Lower lobe of right lung (tissue), 2 donors: ENCODE measurements at places on chromosomes 1 and 21. TPM values are rescaled to one million over a fixed set of nuclear protein-coding genes. Genes with fewer than 3 reads are reported as not detected.
A peak's percentile ranks its signal among the peaks of the same experiment; 100 is the strongest.

SLAMF6 gene
- total RNA-seq, result 4.8 TPM

VWA1 gene
- total RNA-seq, result 58.7 TPM

FBXO2 gene
- 13.4 TPM for total RNA-seq

TTC39A gene
- total RNA-seq, result 34.9 TPM

CLK2 gene
- total RNA-seq, result 51.1 TPM

SEMA6C gene
- 6.4 TPM for total RNA-seq

OR2M4 gene
- total RNA-seq, result not detected

DNA sequence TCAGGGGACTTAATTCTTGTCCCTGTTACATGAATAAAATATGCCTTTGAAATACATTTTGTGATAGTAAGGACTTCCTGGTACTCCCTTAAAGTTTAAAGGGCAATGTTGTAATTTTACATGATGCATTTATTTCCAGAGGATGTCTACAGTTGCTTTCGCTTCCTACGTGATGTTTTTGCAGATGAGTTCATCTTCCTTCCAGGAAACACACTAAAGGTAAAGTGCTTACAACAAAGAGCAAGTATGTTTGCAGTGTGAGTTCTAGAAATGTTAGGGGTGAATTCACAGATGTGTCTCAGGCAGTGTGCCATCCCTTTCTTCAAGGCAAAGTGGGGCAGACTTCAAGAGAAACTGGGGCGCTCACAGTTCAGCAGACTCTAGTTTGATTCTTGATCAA lies 31.2 kb downstream of the GNPAT start:
- peak overlapping the region; percentile 22 for H3K27ac ChIP-seq
- H3K27me3 ChIP-seq, result no peaks in the 10 kb centered on the region
- H3K4me3 ChIP-seq, result no peak overlapping the region
- H3K36me3 ChIP-seq, result peaks cover 89% of the 10 kb centered on the region

DNA sequence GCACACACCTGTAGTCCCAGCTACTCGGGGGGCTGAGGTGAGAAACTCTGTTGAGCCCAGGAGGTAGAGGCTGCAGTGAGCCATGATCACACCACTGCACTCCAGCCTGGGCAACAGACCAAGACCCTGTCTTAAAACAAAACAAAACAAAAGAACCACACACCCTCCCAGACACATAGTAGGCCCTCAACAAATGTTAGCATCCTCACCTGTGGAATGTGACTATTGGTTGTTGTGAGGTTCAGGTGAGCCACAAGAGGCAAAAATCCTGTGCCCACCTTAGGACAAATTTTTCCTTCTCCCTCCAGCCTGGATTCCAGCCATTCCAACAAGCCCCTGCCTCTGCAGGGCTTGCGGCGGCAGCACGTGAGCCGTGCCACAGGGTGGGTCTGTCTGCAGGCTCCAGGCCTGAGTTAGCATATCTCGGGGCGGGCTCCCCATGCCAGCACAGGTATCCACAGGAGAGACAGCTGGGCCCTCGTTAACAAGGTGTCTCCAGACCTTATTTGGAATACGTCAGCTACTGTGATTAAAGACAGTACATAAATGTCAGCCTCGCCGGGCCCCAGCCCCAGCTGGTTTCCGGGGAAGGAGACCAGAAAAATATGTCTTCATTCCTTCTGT lies 17.4 kb downstream of the C1QB start:
- H3K4me3 ChIP-seq, result no peak overlapping the region
- no peaks in the 10 kb centered on the region for H3K4me1 ChIP-seq
- no peaks in the 10 kb centered on the region for H3K36me3 ChIP-seq
- H3K27me3 ChIP-seq, result peaks cover 32% of the 10 kb centered on the region
- no peak for DNase-seq

DNA sequence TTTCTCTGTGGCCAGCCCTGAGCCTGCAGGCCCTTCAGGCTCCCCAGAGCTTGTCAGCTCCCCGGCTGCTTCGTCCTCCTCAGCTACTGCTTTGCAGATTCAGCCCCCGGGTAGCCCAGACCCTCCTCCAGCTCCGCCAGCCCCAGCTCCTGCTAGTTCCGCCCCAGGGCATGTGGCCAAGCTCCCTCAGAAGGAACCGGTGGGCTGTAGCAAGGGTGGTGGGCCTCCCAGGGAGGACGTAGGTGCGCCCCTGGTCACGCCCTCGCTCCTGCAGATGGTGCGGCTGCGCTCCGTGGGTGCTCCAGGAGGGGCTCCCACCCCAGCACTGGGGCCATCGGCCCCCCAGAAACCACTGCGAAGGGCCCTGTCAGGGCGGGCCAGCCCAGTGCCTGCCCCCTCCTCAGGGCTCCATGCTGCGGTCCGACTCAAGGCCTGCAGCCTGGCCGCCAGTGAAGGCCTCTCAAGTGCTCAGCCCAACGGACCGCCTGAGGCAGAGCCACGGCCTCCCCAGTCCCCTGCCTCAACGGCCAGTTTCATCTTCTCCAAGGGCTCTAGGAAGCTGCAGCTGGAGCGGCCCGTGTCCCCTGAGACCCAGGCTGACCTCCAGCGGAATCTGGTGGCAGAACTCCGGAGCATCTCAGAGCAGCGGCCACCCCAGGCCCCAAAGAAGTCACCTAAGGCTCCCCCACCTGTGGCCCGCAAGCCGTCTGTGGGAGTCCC lies 45.4 kb downstream of the YARS1 start:
- H3K27me3 ChIP-seq, result no peaks in the 10 kb centered on the region
- H3K4me1 ChIP-seq, result peaks cover 48% of the 10 kb centered on the region

DNA sequence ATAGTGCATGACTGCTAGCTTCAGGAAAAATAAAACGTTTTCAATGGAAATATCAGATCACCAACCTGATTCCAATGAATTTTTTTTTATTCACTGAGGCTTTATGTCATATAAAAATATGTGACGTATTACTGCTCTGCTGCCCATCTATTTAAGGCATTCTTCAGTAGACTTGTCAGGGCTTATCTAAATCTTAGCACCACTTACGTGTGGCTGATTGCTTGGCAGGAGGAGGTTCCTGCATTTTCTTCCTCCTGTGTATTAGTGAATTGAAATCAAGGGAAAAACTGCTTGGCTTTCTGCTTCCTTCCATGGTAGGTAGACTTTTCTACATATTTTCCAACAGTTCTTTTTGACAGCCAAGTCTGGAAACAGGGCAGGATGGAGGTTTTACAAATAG lies 80.3 kb downstream of the ROR1 start:
- no peak overlapping the region for H3K4me3 ChIP-seq
- no peaks in the 10 kb centered on the region for H3K27me3 ChIP-seq
- no peaks in the 10 kb centered on the region for H3K36me3 ChIP-seq

GRCh38 chr1:66250478-66250877 lies 283.5 kb upstream of the SGIP1 start:
- no peak overlapping the region for H3K27ac ChIP-seq
- H3K4me1 ChIP-seq, result peaks cover 21% of the 10 kb centered on the region
- H3K27me3 ChIP-seq, result no peaks in the 10 kb centered on the region
- no peaks in the 10 kb centered on the region for H3K36me3 ChIP-seq
- H3K4me3 ChIP-seq, result no peak overlapping the region
- DNase-seq, result no peak

DNA sequence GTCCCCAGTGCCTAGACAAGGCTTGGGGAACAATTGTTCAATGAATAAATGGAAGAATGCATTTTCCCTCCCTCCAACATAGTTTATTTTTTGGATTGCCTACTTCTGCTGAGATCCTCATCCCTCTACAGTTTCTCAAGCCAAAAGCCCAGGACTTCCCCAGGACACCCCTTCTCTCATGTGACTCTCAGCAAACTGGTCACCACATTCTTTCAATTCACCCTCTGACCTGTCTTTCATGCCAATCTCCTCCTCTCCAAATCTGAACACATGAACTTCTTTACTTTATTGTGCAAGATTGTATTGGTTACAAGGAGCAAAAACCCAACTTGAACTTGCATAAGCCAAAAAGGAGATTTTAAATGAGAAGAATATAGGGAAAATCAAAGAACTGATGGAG lies 103.2 kb upstream of the JUN start:
- no peaks in the 10 kb centered on the region for H3K36me3 ChIP-seq
- no peaks in the 10 kb centered on the region for H3K27me3 ChIP-seq
- no peak for DNase-seq
- peaks cover 64% of the 10 kb centered on the region for H3K4me1 ChIP-seq
- H3K27ac ChIP-seq, result peak overlapping the region; percentile 59

DNA sequence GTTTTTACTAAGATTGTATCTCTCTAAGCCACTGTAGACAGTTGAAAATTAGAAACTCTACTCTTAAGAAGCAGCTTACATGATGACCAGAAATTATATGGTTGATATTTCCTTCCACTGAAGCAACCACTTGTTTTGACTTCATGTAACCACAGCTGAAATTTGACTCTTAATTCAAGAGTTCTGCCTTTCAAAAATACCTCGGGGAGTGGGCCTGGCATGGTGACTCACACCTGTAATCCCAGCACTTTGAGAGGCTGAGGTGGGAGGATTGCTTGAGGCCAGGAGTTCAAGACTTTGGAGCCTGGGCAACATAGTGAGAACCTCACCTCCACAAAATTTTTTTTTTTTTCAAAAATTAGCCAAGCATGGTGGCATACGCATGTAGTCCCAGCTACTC lies 4.3 kb downstream of the AMPD1 start:
- no peaks in the 10 kb centered on the region for H3K27me3 ChIP-seq
- no peaks in the 10 kb centered on the region for H3K4me1 ChIP-seq
- H3K4me3 ChIP-seq, result no peak overlapping the region
- no peak overlapping the region for H3K27ac ChIP-seq
- no peak for DNase-seq

GRCh38 chr1:205626216-205626615 lies 5.6 kb downstream of the ELK4 start:
- peaks cover 27% of the 10 kb centered on the region for H3K36me3 ChIP-seq
- H3K4me3 ChIP-seq, result no peak overlapping the region
- peaks cover 26% of the 10 kb centered on the region for H3K4me1 ChIP-seq
- no peak overlapping the region for H3K27ac ChIP-seq

DNA sequence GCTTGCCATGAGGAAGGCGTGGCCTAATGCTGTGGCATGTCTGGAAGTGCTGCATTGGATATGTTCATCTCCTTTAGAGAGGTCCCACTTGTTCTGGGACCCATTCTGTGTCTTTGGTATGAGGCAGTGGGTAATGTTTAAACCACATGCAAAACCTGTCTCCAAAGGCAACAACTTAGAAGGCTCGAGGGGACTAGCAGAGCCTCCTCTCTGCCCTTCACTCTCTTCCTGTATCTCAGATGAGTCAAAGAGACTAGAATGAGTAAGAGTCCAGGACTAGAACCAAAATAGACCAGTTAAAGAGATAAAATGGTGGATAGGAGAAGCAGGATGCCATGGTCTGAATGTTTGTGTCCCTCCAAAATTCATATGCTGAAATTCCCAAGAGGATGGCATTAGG lies 220.8 kb upstream of the KIAA0040 start:
- no peaks in the 10 kb centered on the region for H3K4me1 ChIP-seq
- no peaks in the 10 kb centered on the region for H3K27me3 ChIP-seq
- DNase-seq, result no peak
- no peaks in the 10 kb centered on the region for H3K36me3 ChIP-seq
- H3K27ac ChIP-seq, result no peak overlapping the region

- H3K4me3 ChIP-seq, result no peak overlapping the region
- H3K4me1 ChIP-seq, result no peaks in the 10 kb centered on the region
- DNase-seq, result no peak
- no peaks in the 10 kb centered on the region for H3K27me3 ChIP-seq
Observed at GRCh38 chr1:70092526-70092925, 112.9 kb downstream of the LRRC40 start.

DNA sequence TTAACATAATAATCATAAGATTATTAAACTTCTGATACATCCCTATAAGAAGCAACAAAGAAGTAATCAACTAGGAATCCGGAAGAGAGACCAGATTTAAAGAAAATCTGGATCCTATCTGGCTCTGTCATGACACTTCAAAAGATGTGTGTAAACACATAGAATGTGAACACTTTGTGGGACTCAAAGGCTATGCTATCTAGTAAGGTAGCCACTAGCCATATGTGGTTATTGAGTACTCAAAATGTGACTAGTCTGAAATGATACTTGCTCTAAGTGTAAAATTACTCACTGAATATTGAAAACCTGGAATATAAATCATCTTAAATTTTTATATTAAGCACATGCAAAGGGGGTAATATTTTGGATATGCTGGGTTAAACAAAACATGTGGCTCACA lies 8.7 kb downstream of the FUBP1 start:
- H3K27me3 ChIP-seq, result no peaks in the 10 kb centered on the region
- peaks cover 51% of the 10 kb centered on the region for H3K36me3 ChIP-seq
- DNase-seq, result no peak
- H3K4me3 ChIP-seq, result no peak overlapping the region

GRCh38 chr1:218299416-218299815 lies 14.3 kb downstream of the RRP15 start:
- H3K27me3 ChIP-seq, result no peaks in the 10 kb centered on the region
- peaks cover 14% of the 10 kb centered on the region for H3K36me3 ChIP-seq
- H3K4me1 ChIP-seq, result peaks cover 4% of the 10 kb centered on the region
- no peak overlapping the region for H3K4me3 ChIP-seq

GRCh38 chr1:215064327-215064726 lies 18.2 kb upstream of the KCNK2 start:
- no peaks in the 10 kb centered on the region for H3K4me1 ChIP-seq
- H3K36me3 ChIP-seq, result no peaks in the 10 kb centered on the region
- H3K27ac ChIP-seq, result no peak overlapping the region
- DNase-seq, result no peak

DNA sequence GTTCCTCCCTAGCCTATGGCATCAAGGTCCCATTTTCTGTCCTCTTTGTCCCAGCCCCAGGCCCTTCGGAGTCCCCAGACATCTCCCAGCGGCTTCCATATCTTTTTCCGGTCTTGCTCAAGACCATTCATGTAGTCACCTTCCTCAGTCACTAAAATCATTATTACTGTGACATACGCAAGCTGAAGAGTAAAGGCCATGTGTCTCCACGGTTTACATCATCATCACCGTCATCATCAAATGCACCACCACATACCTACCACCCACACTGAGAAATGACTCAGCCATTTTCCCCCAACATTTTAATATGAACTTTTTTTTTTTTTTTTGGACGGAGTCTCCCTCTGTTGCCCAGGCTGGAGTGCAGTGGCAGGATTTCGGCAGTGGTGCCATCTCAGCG lies 43.4 kb downstream of the FHAD1 start:
- no peaks in the 10 kb centered on the region for H3K27me3 ChIP-seq
- no peaks in the 10 kb centered on the region for H3K36me3 ChIP-seq
- H3K27ac ChIP-seq, result no peak overlapping the region
- H3K4me3 ChIP-seq, result no peak overlapping the region
- no peaks in the 10 kb centered on the region for H3K4me1 ChIP-seq
- no peak for DNase-seq

GRCh38 chr1:6123816-6124215 lies 56.3 kb downstream of the CHD5 start:
- H3K36me3 ChIP-seq, result no peaks in the 10 kb centered on the region
- H3K27ac ChIP-seq, result no peak overlapping the region
- H3K4me3 ChIP-seq, result no peak overlapping the region
- DNase-seq, result peak; percentile 30
- H3K27me3 ChIP-seq, result peaks cover 9% of the 10 kb centered on the region
- peaks cover 8% of the 10 kb centered on the region for H3K4me1 ChIP-seq

- DNase-seq, result no peak
- no peaks in the 10 kb centered on the region for H3K4me1 ChIP-seq
- H3K27me3 ChIP-seq, result no peaks in the 10 kb centered on the region
- H3K27ac ChIP-seq, result no peak overlapping the region
Observed at GRCh38 chr1:53754484-53755312, 15.7 kb upstream of the GLIS1 start.

- peaks cover 29% of the 10 kb centered on the region for H3K36me3 ChIP-seq
- H3K27ac ChIP-seq, result no peak overlapping the region
- no peak overlapping the region for H3K4me3 ChIP-seq
- H3K27me3 ChIP-seq, result no peaks in the 10 kb centered on the region
Observed at GRCh38 chr21:36261459-36261858, 58.5 kb upstream of the MORC3 start.

- H3K4me1 ChIP-seq, result no peaks in the 10 kb centered on the region
- no peak for DNase-seq
- H3K27me3 ChIP-seq, result no peaks in the 10 kb centered on the region
- no peak overlapping the region for H3K4me3 ChIP-seq
- H3K36me3 ChIP-seq, result peaks cover 95% of the 10 kb centered on the region
Observed at GRCh38 chr1:236829085-236829484, 34.0 kb downstream of the MTR start.
